ENCODE measurements at places on chromosomes 6 and 20. TPM values are rescaled to one million over a fixed set of nuclear protein-coding genes. Genes with fewer than 3 reads are reported as not detected.

DNA sequence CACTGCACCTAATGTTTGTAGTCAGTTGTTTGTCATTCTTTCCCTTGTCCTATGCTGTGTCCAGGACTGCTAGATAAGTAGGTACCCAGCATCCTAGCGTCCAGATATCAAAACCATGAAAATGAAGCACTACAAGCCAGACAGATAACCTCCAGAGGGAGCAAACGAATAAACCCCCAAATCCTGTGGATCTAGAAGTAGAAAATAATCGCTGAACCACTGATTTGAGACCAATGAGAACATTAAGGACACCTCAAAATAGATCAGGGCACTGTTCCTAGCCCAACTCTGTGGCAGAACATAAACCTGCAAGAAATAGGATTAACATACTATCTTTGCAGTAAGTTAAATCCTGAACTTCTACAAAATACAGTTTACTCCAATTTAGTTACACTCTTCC is 1.1 kb upstream of the KLHL32 start:
- no peak for DNase-seq

DNA sequence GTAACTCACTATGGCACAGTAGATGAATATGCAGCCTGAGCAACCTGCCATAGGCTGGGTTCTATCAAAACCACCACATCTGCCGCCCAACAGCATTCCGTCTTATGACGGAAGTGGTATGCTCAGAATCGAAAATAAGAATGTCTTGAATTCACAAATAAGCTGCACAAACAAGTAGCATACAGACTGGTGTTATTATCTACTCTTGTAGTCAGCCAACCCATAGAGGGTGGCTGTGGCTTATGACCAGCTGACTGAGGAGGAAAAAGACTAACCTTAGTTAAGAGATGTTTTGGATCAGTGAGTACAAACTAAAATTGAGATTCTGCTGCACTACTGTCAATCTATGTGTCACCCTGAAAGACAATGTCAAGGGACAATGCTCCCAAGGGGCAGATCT is 1255.1 kb upstream of the EYS start:
- DNase-seq: no peak

DNA sequence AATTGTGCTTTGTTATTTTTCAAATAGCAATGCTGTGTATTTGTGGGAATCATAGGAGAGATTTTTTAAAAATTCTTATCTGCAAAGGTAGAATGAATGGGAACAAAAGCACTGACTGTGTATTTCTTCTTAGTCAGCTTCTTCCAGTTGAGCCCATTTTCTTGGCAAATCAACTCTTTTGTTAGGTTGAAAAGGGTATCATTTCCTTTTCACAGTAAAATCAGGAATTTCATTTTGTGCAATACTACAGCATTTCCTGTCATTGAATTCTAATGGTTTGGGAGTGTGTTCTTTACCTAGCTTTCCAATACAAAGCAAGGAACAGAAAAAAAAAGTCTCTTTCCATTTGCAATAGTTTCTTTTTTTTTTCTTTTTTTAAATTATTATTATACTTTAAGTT is 19.0 kb upstream of the EXOC2 start:
- DNase-seq: no peak

DNA sequence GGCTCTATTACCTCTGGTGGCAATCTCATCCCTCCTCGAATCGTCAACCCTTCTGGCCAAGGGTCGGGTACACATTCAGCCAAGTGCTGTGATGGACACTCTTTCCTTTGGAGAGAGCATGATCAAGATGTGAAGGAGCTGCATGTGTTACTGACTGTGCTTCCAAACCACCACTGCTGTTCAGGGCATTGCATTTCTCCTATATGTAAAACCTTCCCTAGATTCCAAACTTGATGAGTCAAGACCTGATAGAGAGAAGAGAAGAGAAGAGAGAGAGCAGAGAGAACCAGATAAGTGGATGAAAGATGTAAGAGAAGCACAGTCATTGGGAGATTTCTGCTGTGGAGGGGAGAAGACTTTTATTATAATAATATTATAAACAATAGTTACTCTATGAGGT is 162.2 kb downstream of the KCNQ5 start:
- DNase-seq: no peak

DNA sequence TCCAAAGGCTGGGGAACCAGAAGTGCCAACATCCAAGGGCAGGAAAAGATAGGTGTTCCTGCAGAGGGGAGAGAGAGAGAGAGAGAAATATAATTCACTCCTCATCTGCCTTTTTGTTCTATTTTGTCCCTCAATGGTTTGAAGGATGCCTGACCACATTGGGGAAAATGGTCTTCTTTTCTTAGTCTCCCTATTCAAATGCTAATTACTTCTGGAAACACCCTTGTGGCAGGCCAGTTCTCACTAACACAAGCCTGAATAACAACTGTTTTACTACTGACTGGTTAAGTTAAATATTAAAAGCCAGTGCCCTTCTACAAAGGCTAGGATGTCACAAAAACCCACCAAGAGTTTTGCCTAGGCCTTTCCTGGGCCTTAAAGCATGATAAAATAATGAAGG is 425.4 kb upstream of the HTR1E start:
- peak; percentile 29 for DNase-seq

- no peak for DNase-seq
Measured at GRCh38 chr20:11780765-11781369, 136.8 kb upstream of the BTBD3 start.

GRCh38 chr6:31663126-31663960 is 1.5 kb downstream of the GPANK1 start:
- no peak for DNase-seq

DNA sequence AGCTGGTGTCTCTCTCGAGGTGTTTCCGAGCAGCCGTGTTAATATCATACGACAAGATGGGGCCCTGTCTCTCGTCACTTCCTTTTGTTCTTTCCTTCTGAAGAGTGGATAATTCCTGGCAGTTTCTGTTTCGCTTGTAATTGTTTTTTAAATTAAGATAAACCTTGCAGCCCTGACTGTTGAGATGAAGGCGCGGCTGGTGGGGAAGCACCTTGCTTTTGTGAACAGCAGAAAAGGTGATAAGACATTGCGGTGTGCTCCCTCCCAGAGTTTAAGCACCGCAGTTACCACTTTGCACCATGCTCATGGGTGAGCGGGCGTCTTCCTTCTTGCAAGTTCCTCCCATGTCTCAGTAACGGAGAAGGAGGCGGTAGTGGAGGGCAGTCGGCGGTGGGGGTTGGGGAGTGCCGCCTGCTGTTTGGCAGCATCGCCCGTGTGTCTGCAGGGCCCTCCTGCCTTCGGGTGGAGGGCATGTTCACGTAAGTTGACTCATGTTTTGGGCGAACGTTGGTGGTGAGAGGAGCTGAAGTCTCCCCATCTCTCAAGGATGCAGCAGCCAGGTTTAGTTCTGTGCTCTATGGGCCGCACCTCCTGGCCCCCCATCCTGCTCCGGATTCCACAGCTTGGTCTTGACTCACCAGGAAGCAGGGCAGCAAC is 345.9 kb downstream of the TAF4 start:
- peak; percentile 26 for DNase-seq

DNA sequence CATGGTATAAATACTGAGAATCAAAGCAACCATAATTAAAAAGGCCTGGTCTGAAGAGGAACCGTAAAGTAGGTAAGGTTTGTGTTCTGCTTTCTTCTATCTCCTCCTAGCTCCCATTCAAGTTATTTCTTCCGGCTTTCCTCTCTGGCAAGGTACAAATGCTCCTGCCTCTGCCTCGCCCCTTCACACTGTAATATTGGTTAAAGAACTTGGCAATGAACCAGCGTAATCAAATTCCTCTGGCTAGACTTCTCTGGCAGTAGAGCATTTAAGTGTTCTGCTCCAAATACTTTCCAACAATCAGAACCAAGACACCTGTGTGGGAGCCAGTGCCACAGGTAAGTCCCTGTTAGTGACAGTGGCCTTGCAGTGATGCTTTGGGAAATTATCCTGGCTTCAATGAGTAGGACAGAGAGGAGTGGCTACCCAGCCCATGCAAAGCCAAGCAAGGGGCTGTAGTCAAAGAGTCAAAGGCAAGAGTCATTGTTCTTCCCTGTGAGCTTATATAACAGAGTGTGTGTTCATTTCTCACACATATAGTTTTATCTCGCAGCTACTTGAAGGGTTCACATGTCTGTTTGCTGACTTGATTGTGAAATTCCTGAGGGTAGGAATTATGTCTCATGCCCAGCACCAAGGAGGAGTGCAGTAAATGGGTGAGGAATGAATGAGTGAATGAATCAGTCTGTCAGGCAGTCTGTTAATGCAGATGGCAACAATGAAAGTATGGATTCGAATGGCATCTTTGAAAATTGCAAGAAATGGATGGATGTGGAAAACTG is 329.3 kb downstream of the NRN1 start:
- no peak for DNase-seq

GRCh38 chr6:166489301-166490155 is 97.0 kb downstream of the RAMACL start:
- no peak for DNase-seq

GRCh38 chr6:15907914-15908518 is 220.9 kb upstream of the MYLIP start:
- DNase-seq: no peak

DNA sequence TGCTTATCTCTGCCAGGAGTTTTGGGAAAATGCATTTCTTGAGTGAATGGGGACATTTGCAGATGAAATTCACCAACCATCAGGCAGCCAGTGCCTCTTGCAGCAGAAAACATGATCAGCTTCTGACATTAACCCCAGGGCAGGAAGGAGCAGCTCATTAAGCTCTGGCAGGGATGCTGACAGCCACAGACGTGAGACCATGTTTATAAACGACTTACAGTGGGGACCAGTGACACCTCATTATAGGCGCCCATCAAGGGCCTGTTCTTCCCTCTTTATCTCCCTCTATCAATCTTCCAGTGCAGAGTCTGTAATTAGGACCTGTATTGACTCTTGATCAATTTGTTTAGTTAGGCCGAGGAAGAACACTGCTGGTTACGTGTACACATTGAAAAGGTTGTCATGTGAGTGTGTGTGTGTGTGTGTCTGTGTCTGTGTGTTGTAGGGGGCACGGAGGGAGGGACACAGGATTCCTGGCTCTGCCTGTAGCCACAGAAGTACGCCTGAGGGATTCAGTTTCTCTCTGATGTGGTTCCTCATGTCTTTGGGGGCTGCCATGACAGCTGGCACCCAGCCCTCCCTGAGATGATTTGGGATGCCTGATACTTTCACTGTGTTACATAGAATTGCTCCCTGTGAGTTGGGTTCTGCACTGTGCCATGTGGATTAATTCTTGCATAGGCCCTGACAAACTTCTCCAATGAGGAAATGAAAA is 428.4 kb upstream of the CHD6 start:
- no peak for DNase-seq

GRCh38 chr6:163457637-163458561 is 43.4 kb downstream of the QKI start:
- no peak for DNase-seq

DNA sequence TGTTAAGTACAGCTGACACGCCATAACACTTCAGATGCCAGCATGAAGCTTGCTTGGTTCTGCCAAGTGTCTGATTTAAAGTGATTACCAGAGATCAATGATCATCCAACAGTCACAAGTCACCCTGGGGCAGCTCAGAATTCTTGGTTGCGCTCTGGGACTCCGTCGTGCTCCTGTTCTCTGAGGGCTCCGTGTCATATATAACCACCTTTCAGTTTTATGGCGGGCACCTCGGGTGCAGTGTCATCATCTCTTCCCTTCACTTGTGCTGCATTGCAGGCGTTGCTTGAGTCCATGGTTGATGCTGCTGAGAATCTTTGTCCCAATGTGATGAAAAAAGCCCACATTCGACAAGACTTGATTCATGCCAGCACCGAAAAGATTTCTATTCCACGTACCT is 101.4 kb upstream of the SCGN start:
- DNase-seq: no peak

GRCh38 chr6:31112478-31112877 is at the start of gene C6orf15:
Gene C6orf15 (minus strand): TSS chr6:31112575. CDS start chr6:31112555, 20 bp downstream.
- DNase-seq: no peak

GRCh38 chr6:156954191-156954590 is 177.0 kb downstream of the ARID1B start:
- DNase-seq: no peak

- DNase-seq: no peak
Measured at GRCh38 chr6:47135772-47136171, 93.6 kb upstream of the ADGRF1 start.

- DNase-seq: no peak
Measured at GRCh38 chr6:31267651-31268368, 4.1 kb downstream of the HLA-C start.

GRCh38 chr6:108029226-108029921 is 45.2 kb downstream of the OSTM1 start:
- DNase-seq: peak; percentile 66

- DNase-seq: peak; percentile 92
Measured at GRCh38 chr20:36384022-36384619, 78.0 kb downstream of the DLGAP4 start.

- no peak for DNase-seq
Measured at GRCh38 chr6:79231101-79231500, 3.4 kb downstream of the HMGN3 start.

- no peak for DNase-seq
Measured at GRCh38 chr20:47117773-47118172, 223.1 kb downstream of the EYA2 start.

DNA sequence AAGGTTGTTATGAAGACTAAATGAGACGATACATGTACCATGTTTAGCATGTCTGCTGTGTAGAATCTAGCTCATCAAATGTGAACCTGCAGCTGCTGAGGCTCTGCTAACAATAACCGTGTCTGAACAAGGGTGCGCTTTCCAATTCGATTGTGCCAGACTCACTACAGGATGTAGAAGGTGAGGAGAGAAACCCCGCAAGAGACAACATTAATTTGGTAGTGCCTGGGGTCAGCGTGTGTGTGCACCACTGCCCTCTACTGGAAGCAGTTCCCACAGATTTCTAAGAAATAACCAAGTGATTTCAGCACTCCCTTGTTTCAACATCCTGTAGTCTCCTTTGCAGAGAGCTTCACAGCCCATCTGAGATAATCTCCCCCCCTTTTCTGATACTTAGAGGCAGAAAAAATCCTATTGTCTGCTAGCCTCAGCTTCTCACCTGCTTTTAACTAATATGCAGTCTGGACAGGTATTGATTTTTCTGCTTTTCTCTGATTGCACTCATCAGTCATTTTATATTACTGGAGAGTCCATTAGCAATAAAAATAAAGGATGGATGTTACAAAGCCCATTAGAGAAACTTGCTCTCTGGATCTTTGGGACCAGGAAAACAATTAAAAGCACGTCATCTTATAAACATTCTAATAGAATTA is 96.7 kb upstream of the BACH2 start:
- DNase-seq: peak; percentile 76

GRCh38 chr6:122809001-122809400 is 19.9 kb downstream of the SMPDL3A start:
- no peak for DNase-seq

- no peak for DNase-seq
Measured at GRCh38 chr6:79710127-79710526, 79.0 kb downstream of the SH3BGRL2 start.

- DNase-seq: peak; percentile 32
Measured at GRCh38 chr20:8664778-8665177, 404.1 kb upstream of the PLCB4 start.

ABHD16B gene
- not detected for total RNA-seq

HLA-DRB1 gene
- 15.1 TPM for total RNA-seq

NINL gene
- 32.2 TPM for total RNA-seq

DAAM2 gene
- 2.1 TPM for total RNA-seq

PLN gene
- not detected for total RNA-seq

CENPB gene
- total RNA-seq: 5.0 TPM

SMOC2 gene
- 0.75 TPM for total RNA-seq

DACT2 gene
- 5.5 TPM for total RNA-seq

FAM209B gene
- total RNA-seq: not detected

C6orf15 gene
- total RNA-seq: not detected

STMN3 gene
- total RNA-seq: 3.3 TPM

UBR2 gene
- 24.4 TPM for total RNA-seq

ZNF831 gene
- not detected for total RNA-seq

ARHGAP40 gene
- not detected for total RNA-seq

TRAPPC3L gene
- total RNA-seq: not detected

TUBB2B gene
- total RNA-seq: 762 TPM

AVP gene
- total RNA-seq: not detected
